ENCODE measurements at places on chromosomes 2 and 18. TPM values are rescaled to one million over a fixed set of nuclear protein-coding genes. Genes with fewer than 3 reads are reported as not detected.

- no peak for DNase-seq
Measured at GRCh38 chr2:6623746-6624145, 242.0 kb downstream of the CMPK2 start.

DNA sequence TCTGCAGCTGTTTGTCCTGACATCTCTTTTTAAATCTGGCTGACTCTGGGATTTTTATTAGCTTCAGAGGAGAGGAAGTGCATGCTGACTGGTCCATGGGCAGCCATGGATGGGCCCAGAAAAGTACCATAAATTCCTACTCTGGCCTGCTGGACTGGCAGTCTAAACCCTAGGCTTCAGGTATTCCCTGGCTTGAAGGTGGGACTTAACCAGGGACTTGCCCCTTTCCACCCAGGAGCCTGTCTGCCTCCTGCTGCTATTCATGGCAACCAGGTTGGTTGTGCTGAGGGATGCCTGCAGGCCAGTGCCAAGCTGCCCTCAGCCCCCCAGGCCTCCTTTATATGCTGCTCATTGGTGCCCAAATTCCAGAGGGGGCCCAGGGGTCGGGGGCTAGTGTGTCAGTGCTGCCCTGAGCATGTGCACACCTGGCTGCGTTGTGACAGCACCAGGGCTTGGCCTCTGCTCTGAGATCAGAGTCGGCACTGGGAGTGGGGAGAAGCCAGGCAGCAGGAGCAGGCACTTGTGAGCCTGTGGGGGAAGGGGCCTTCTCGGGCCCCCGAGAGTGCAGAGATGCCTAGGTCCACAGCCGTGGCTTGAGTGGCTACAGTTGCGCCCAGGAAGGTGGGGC, 195.7 kb upstream of the TFPI start:
- DNase-seq = no peak

GRCh38 chr2:212228743-212229171, 309.8 kb downstream of the ERBB4 start:
- DNase-seq = no peak

DNA sequence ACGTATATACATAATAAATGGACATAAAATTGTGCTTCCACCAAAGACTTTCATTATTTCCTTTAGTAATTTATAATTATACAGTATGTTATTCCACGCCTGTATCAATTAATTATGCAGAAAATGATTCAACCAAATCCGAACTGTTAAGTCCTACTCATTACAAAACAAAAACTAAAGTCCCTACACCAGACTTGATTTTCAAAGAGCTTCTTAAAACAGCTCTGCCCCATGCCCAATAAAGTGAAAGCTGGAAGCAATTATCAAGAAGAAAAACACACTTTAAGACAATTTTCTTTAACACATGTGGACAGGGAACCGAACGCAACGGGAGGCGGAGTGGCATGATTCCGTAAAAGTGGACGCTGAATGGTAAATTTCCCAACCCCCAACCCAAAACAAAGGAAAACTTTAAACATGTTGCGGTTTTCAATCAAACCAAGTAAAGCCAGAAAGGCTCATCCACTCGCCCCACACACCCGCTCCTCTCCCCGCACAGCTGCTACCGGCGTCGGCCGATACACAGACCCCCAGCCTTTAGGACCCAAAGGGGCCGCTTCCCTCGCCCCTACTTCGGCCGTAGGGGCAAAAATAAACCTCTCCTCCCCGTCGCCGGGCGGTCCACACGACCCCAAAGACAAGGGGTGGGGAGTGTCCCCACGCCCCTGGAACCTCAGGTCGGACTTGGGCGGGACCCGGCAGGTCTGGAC, 705 bp downstream of the YES1 start:
- DNase-seq = no peak

DNA sequence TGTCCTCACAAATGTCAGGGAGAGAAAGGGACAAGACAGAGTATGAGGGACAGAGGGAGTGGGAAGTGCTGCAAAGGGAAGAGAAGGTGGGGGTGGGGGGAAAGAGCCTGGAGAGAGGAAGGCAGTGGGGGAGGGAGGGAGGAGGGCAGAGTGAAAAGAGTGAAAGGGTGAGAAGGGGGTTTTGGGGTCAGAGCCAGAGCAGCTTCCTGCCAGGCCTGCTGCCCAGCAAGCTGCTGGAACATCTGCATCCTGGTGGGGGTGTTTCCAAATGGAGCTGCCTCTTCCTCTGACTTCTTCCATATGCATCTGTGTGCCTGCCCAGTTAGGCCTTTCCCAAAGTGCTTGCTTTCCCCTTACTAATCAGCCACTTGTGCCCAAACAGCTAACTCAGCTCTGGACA, 94.3 kb upstream of the CELF4 start:
- no peak for DNase-seq

The GCFC2 gene
- 13.6 TPM for total RNA-seq
